Kidney capillary endothelial cell (primary cell): ENCODE measurements at places on chromosomes 1 and 21.

- DNase-seq = no peak
Measured at GRCh38 chr1:118335331-118335732, 150.3 kb upstream of the SPAG17 start.

- DNase-seq = no peak
Measured at GRCh38 chr1:36125129-36125991, at the start of gene COL8A2. TSS of gene COL8A2 (minus strand) at chr1:36125222. CDS start at chr1:36100242, 24,980 bp downstream.

DNA sequence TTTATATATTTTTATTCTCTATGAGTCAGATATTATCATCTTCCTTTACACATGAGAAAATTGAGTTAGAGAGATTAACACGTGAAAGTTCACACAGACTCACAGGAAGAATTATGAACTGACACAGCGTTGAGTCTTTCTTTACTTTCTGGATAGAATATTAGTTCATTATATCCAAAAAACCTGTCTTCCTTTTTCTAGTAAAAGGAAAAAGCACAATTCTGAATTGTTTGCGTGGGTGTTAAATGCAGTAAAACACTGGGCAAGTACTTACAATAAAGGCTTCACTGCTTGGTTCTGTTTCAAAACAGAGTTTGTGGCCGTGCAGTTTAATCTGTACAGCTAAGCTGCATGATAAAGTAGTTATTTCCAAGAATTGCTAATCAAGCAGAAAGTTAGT, 10.8 kb downstream of the MAGI3 start:
- no peak for DNase-seq

- DNase-seq = no peak
Measured at GRCh38 chr1:103435443-103435842, 90.1 kb upstream of the RNPC3 start.

GRCh38 chr1:156104065-156104810, 10.3 kb upstream of the LMNA start:
- no peak for DNase-seq

DNA sequence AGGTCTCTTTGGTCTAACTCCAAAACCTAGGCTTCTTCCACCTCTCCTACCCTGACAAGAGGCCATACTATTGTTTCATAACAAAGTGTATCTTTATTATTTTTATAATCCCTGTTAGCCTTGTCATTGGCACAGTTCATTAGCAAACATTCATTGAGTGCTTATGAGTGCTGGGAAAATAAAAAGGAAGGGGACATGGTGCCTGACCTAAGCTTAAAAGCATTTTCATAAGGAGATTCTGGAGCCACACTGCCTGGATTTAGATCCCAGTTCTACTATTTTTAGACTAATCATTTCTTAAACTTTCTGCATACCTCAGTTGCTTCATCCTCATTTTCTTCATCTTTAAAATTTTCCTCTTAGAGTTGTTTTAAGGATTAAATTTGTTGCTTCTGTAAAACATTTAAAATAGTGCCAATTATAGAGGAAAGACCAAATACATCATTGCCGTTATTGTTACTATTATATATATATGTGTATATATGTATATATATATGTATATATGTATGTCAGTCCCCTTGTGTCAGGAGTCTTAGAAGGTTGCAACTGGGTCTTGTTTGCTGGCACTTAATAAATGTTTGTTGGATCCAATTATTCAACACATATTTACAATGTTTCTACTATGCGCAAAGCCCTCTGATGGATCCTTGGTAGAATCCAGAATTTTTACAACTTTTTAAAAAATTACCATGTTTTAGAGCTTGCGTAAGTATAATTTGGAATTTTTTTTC, 250.9 kb upstream of the SGIP1 start:
- no peak for DNase-seq

DNA sequence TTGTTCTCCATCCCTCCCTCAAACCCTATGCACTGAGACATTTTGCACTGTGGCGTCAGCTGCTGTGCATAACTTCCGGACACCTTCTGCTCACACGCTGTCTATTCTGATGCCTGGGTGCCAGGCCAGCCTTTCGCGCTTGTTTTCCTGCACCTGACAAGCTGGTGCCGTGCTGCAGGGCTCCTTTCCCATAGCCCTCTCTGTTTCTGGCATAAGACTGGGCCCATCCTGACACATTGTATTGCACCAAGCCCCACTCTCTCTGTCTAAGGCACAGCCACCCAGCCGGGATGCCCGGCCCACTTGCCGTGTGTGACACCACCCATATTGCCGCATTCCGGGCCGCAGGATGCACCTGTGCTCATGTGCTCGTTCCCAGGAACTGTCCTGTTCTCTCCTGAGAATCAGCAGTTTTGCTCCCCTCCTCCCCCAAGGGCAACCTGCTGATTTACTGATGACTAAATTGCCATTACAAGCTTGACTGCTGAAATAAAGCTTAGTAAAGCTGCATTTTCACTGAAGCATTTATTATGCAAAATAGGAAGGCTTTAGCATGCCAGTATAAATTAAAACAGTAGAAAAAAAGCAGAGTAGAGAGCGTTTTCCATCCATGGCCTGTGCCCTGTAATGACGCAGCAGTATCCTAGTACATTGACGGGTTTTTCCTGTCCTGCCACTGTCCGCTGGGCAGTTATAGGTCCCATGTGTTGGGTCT, 88.0 kb downstream of the CD247 start:
- DNase-seq = no peak

- DNase-seq = no peak
Measured at GRCh38 chr1:220420726-220421125, 107.2 kb upstream of the MARK1 start.

DNA sequence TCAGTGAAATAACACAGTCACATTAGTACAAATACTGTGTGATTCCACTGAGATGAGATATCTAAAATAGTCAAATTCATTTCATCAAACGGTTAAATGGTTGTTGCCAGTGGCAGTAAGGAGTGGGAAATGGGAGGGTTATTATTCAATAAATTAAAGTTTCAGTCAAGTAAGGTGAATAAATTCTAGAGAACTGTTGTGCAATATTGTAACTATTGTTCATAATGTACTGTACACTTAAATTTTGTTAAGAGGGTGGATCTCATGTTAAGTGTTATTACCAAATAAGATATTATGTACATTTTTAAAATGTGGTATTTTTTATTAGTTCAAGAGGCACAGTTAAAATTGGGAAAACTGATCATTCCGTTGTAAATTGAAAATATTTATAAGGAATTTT, 463.3 kb upstream of the BRINP3 start:
- no peak for DNase-seq

GRCh38 chr1:171941920-171942319, 100.6 kb downstream of the DNM3 start:
- no peak for DNase-seq
